ENCODE measurements at places on chromosomes 7 and 10.

DNA sequence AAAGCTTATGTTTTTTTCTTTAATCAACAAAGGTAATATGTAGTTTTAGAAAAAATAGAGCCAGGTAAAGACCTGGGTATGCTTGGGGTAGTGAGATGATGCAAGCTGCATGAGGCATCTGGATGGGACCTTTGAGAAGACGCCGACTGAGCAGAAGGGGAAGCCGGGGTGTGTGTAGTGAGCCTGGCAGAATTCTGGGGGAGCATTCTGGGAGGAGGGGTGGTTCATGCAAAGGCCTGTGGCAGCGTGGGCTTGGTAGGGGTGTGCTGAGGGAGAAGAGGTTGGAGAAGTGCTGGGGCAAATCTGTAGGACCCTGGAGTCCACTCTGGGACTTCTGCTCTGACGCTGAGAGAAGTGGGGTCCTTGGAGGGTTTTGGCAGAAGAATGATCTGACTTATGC lies 33.9 kb upstream of the SHH start:
- DNase-seq = no peak

- no peak for DNase-seq
These were observed 18.7 kb downstream of the KRIT1 start for GRCh38 chr7:92226981-92227380.

GRCh38 chr10:101291331-101292193 lies 62.3 kb upstream of the LBX1 start:
- peak; percentile 71 for DNase-seq

DNA sequence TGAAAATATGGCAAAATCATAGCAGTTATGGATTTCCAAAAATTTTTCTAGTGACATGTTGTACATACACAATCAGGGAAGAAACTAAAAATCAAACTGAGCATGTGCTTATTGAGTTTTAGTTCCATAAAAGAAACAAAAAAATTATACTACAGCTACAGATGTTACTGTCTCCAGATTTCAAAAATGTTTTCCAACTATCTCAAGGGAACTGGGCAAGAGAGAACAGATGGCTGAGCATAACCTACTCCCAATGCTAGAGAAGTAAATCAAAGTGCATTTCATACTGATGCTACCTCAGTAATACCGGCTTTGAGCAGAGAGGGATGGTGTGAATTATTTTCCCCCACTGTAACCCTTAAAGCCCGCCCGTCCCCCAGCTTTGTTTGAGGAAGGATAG lies 40.7 kb upstream of the KMT2C start:
- DNase-seq = no peak

DNA sequence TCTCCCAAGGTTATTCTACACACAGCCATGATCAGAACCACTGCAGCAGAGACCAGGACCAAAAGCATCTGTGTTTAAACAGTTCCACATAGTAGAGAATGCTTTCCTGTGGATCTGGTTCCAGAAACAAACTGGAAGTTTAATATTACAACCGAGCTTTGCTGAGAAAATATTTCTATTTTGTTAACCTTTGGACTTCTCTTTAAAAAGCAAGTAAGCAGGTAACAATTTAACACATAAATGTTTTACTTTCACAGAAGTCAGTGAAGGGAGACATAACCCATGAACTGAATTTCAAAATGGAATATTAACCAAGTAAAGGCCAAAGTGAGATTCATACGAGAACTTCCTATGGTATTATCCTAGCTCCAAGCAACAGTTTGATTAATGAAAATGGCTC lies 98.6 kb upstream of the PHYHIPL start:
- no peak for DNase-seq

GRCh38 chr7:127799535-127800305 lies 147.7 kb downstream of the SND1 start:
- DNase-seq = no peak

DNA sequence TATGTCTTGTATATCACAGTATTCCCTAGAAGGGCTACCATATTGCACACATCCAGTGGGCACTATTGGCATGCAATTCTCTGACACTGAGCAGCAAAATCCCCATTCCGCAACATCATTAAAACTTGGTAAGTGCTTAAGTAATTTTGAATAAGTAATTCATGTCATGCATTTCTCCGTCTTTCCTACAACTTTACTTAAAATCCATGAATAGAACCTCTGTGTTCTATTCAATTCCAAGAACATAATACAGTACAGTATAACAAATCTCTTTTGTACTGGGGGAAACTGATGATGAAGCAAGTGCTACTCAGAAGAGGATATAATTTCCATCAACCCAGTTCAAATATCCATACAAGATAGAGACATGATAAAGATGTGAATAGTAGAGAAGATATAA lies 80.9 kb upstream of the SEMA3C start:
- DNase-seq = no peak

DNA sequence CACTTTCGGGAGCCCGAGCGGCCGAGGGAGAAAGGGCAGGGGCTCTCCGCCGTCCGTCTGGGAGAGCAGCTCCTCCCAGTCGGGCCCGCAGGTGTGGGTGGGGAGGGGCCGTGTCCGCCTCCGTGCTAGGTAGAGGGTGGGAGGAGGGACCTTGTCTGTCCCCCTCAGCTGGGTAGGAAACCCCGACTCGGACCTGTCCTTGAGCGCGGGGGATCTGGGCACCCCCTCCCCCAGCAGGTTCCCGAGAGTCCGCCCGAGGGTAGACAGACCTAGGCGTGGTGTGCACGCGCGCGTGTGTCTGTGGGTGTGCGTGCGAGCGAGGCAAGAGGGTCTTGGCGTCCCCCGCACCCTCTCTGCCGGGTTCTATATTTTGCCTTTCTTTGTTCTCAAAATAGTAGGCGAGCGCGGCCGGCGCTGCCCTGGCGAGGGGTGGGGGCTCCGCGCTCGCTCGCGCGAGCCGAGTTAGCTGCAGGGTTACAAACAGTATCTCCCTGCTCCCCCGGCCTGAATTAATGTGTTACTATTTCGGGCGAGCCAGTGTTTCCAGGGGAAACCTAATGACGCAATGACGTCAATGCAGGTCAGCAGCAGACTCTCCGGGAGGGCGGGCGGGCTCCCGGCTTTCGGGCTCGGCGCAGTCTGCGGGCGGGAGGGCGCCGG lies 73.9 kb upstream of the LEP start:
- DNase-seq = peak; percentile 36

- DNase-seq = no peak
These were observed 17.1 kb upstream of the FAM221A start for GRCh38 chr7:23662984-23663313.

DNA sequence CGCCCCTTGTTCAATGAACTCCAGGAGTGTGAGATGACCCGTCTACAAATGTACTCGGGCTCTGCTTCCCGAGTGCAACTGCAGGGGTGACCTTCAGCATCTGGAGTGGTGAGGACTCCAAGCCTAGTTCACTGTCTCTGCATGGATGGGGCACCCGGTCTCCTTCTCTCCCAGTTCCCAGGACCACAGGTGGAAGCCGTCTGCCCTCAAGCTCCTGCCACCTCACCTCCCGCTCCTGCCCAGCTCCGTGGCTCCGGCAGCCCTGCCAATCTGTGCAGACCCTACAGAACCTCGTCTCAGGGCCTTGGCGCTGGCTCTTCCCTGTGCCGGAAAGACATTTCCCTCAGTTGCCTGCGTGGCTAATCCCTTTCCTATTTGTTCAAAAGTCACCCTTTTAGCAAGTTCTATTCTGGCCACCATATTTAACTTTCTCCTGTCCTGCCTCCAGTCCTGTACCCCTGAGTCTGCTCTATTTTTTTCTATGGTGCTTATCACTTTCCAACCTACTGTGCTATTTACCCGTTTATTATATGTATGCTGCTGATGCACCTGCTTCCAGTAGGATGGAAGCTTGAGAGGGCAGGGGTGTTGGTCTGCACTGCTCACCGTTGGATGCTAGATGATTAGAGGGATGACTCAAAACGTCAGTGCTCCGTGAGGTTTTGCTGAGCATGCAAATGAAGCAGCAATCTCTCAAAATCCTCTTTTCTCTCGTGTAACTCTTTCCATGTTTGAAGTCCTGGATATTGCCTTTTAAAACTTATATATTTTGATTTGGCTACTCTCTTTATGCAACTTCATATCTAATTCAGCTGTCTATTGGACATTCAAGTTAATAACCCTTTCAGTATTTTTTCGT lies 641.4 kb downstream of the ACTR3B start:
- no peak for DNase-seq

GRCh38 chr10:43123361-43124093 lies 14.7 kb upstream of the CSGALNACT2 start:
- no peak for DNase-seq

DNA sequence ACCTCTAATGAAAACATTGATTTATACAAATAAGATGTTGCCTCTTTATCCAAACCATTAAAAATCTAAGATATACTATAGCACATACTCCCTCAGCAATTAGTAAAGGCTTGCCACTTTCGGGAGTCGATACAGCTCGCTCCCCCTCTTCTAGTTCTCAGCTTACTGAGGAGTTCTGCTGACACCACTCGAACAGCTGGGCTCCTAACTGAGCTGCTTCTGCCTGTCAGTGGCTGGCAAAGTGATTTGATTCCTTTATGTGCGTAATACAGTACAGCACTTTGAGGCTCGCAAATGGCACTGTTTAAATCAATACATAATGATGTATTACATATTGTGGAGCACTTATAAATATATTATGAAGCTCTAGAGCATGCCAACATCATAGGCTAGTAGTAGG lies 241.8 kb downstream of the CREB5 start:
- DNase-seq = no peak

GRCh38 chr10:75187961-75188426 lies 22.6 kb upstream of the VDAC2 start:
- DNase-seq = peak; percentile 60

Measured in activated naive CD8-positive, alpha-beta T cell treated with anti-CD3 and anti-CD28 coated beads, Interleukin-2, amount 50 U/mL, for 24 hours (primary cell).